NCI-H1105 (cell line): ENCODE measurements at places on chromosomes 3 and 15.
A peak's percentile ranks its signal among the peaks of the same experiment; 100 is the strongest.

- no peak for DNase-seq
Measured at GRCh38 chr3:65493371-65493882, 545.3 kb downstream of the MAGI1 start.

GRCh38 chr3:31531452-31531991 is 1.2 kb upstream of the STT3B start:
- DNase-seq: no peak

DNA sequence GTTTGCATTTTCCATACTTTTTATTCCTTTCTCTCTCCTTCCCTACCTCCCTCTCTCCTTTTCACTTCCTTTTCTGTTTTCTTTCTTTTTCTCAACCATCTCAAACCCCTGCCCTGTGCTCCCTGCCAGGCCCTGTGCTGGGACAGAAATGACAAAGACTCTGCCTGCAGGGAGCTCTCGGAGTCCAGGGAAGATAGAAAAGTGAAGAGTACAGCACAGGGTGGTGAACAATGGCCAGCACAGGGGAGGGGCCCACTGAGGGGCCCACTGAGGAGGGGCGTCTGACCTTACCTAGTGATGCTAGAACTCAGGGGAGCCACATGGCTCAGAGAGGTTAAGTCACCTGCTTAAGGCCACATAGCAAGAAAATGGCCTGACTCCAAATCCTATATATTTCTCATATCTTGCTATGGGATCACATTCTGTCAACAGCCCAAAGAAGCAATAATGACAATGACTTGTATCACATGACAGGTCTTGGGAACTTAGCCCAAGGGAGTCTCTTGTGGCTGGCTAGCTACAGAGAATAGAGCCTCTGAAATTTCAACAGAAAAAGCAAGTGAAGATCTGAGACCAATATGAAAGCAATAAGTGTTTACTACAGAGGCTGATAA is 44.3 kb upstream of the ATP2B2 start:
- DNase-seq: no peak

DNA sequence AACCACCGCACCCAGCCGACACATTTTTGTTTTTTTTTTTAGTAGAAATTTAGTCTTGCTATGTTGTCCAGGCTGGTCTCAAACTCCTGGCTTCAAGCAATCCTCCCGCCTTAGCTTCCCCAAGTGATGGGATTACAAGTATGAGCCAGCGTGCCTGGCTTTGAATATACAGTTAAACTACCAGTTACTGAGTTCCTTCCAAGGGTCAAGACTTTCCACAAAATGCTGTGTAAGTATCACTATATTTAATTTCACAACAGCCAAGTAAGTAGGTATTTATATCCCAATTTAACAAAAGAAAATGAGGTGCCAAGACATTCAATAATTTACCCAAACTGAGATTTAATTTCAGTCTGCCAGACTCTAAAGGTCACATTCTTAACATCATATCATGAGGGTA is 181.3 kb upstream of the TMC3 start:
- no peak for DNase-seq

- no peak for DNase-seq
Measured at GRCh38 chr15:40892447-40893012, 1.7 kb upstream of the VPS18 start.

DNA sequence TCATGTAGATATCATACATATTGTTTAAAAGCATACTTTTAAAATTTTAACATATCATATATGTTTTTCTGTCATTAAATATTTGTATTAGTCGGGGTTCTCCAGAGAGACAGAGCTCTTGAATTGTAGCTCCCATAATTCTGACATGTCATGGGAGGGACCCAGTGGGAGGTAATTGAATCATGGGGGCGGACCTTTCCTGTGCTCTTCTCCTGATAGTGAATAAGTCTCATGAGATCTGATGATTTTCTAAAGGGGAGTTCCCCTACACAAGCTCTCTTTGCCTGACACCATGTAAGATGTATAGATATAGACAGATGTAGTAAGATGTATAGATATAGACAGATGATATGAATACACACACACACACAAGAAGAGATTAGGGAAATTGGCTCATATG is 161.2 kb upstream of the ABI3BP start:
- DNase-seq: no peak

DNA sequence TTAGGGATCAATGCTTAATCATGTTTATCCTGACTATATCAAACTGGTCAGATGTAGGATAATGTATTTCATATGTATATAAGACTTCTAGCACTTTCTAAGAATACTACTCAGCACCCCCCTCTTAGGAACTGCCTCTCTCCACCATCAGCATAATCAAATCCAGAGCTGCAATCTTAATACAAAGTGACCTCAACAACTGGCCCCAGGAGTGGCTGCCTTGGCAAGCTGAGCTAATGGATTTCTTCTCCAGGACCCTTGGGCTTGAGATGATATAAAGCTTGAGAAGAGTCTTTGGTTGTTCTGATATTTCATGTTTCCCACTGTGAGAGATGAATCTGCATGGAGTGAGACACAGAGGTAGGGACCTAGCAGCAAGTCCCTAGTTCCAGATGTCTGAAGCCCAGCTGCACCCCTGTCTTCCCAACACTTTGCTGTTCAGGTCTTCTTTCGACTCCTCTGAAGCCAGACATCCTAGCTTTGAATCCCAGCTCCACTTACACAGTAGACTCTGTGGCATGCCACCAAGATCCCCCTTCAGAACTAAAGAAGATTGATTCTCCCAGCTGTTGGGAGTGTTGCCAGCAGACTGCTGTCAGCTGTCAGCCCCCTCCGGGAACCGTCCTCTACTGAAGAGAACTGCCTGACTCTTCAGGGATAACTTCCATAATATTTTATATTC is 309.3 kb upstream of the UBE2E2 start:
- DNase-seq: no peak

GRCh38 chr15:48355377-48355776 is 24.1 kb downstream of the DUT start:
- DNase-seq: no peak

GRCh38 chr3:47424434-47425382 is 43.9 kb downstream of the PTPN23 start:
- DNase-seq: no peak

DNA sequence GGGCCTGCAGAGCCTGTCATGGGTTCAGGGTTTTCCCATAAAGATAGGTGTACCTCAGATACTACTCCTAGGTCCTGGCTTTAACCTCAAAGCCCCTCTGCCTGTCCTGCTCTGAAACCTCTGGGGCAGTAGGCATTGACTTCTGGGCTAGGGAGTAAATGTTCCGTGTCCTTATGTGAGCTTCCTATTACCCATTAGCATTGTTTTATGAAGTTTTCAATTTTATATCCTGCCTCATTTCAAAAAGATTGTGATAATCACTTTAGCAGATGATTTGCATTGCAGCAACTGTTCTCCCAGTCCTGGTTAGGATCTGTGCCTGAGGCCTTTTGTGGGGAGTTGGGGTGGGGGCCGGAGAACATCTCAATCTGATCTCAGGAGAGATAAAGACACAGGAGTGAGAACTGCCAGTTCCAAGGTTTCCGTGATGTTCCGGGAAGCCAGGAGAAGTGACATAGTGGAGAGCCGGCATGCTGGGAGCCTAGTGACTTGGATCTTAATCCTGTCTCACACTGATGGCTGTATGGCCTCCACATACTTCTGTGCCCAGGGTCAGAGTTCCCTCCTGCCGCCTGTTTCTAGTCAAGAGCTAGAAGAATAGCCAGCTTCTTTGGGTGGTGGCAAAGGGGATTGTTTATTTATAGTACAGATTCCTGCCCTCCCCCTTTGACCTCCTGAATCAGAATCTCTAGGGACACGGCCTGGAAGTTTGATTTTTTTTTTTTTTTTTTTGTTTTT is 10.6 kb downstream of the TPM1 start:
- DNase-seq: no peak

- DNase-seq: no peak
Measured at GRCh38 chr3:50610181-50610971, 1.2 kb downstream of the CISH start.

- no peak for DNase-seq
Measured at GRCh38 chr3:181066143-181067087, 76.9 kb upstream of the DNAJC19 start.

DNA sequence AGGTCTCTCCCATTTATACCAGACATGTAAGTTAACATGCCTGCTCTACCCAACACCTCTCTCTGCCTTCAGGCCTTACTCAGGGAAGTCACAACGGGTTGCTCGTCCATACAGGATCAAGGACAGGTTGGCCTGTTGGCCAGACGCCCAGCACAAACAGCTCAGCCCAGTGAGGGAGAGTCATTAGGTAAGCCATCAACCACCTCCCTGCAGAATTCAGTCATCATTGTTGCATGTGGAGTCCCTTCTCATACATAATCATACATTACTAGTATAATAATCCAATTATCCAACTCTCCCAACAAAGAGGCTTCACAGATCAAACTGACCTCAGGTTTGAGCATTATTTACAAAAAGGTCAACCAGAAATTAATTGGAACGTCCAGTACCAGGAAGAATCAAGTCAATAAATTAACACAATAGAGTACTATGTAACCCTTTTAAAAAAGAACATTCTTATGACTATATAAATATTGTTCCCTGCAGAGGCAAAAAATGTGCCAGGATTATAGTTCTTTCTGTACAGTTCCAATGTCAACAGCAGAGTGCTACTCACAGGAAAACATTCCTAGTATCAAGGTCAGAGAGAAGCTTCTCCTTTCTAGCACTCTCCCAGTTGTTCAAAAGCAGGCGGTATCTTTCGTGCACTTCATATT is 33.2 kb downstream of the HOMER2 start:
- DNase-seq: peak; percentile 11

- no peak for DNase-seq
Measured at GRCh38 chr3:166837535-166837934, 542.6 kb downstream of the ZBBX start.

DNA sequence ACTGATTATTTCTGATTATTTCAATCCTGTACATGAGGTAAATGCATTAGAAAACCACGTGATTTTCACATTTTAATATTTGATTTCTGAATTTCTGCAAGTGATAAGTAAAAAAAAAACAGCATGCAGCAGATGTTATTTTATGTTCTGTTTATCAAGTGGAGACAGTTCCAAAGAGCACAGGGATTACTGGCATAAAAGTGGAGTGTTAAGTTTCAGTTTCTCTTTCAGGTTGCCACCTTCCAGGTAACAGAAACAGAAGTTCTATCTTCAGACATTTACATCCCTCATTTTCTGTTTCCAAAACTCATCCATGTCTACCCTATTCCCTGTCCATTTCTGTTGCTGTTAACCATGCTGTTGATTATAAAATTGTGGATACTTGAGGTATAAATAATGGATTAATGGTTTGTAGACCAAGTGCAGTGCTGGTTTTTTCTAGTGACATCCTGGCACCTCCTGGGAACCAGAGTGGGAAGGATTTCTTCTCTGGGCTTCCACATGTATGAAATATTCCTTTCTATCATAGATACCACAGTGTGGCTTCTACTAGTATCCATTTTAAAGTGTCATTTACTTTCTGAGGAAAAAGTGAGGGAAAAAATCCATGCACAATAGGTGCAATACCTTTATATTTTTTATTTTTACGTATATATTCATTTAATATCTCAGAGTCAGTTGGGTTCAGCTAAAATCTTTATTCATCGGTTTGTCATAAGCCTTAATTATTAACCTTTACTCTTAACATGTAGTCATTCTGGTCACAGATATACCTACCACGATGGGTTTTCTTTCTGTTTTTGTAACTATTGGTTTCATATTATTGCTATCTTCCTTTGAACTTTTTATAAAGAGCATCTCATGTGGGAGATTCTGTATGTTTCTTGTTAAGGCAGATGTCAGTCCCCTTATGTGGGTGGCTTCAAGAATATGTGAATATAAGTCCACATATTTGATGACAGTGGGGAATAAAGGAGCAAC is 1010.0 kb downstream of the SQOR start:
- DNase-seq: no peak

DNA sequence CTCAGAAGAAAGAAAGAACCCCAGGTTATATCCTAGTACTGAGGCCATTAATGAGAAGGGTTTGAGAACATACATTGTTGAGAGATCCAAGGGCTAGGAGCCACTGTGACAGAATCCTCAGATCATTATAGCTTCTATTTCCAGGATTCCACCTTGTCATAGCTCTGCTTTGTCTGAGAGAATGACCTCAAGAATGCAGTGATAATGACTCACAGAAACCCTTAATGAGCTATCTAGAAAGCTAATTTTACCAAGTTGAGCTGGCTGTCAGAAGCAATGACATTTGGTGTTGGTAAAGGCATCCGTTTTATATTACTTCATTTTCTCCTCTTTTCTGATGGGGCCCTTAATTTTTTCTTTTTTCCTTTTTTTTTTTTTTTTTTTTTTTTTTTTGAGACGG is 10.9 kb downstream of the TRIP4 start:
- DNase-seq: no peak

DNA sequence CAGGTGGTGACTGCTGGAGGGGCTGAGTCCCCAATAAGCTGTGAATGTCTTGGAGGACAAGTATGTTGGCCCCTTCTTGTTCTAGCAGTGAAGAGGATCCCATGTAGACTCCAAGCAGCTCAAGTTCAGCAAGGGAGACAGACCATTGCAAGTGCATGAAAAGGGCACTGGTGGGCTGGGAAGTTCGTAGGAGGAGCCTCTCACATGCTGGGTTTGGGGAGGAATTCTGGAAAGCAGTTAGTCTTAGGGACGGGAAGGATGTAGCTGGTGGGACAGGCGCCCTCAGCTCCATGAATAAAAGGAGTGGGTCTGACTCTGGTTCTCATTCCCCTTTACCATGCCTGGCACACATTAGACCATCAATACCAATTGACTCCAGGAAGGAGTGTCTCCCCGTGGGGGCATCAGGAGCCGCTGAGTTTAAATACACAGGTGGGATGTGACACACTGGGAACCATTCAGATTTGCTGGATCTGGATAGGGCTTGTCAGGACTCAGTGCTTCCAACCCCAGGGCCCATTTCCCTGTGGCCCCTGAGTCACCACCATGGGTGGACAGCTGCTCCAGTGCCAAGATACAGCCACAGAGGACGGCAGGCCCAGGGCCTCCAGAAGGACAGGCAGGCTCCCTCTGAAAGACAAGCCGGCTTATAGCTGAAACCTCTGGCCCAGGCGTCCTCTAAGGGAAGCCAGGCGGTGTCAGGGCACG is 552 bp upstream of the XYLB start:
- DNase-seq: no peak

GRCh38 chr3:73255609-73256029 is 194.2 kb downstream of the EBLN2 start:
- DNase-seq: peak; percentile 78
